ENCODE measurements at places on chromosomes 11 and 22.
A peak's percentile ranks its signal among the peaks of the same experiment; 100 is the strongest.

DNA sequence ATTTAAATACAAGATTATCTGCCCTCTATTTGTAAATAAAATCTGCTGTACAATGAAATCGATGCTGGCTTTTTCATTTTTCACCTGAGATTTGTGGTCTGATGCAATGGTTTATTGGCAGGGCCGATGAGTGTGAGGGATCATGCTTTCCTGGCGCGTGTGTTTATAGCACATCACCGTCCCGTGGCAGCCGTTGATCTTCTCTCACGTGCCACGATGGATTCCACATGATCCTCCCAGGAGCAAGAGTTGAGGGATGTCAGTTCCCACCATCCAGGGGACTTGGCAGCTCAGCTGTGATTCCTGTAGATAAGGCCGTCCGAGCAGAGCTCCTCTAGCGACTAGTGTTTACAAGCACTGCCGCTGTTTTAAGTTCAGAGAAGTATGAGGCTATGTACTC is 213.7 kb downstream of the TBC1D22A start:
- DNase-seq: no peak

- DNase-seq: no peak
Observed at GRCh38 chr11:100972046-100972445, 157.6 kb downstream of the PGR start.

DNA sequence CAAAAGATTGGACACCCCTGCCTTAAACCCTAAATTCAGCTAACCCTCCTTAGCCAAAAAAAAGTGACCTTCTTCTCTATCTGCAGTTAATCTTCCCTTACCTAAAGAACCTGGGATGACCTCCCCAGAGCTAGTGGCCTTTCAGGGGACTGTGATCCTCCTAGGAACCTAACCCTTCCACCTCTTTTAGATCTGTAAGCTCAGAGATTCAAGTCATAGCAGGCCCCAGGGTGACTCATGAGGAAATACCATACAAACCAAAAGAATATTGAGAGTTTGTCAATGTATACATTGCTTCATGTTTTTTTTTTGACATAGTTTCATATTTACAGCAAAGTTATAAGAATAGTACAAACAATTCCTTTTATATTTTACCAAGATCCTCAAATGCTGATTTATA is 38.3 kb upstream of the CXCR5 start:
- DNase-seq: no peak

- no peak for DNase-seq
Observed at GRCh38 chr22:23539135-23539838, 40.8 kb downstream of the IGLL1 start.

DNA sequence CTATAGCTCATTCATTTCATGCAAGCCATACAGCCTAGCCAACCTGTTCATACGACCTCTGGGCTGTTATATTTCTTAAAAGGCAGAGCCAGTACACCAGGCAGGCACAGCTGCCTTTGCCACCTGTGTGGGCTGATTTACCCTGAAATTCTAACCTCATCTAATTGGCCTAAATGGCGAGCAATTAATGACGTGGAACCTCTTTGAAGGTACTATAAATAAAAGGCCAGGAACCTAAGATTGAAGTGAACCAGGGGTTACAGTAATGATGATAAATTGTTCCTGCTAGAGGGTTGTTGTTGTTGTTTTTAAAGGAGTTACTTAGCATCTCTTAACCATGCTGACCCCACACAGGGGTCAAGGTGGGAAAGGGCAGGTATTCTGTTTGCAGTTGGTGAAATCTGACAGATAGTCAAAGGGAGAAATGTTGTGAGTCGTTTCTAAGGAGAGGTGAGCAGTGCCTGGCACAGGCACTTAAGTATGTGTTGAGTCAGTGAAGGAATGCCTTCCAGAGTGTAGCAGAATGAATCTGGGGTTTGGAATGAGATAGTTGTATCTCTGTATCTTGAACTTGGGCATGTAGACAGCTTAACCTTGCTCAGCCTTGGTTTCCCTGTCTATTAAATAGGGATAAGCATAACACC is 213.5 kb upstream of the NAV2 start:
- peak; percentile 40 for DNase-seq

DNA sequence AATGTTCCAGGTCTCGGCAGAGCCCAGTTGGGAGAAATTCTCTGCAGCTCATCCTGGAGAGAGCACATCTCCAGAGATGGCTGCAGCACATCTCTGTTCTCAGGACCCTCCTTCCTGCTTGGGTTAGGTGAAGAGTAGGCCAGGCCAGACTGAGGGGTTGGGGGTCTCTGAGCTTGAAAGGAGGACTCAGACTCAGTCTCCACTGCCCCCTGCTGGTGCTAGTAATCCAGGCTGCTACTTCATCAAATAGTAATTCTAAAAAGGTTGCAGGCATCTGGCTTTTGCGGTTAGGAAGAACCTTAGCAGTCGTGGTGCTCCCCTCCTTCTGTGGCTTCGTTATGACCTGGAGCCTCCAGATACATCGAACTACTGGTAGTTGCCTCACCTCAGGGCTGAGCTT is 9.7 kb downstream of the TUB start:
- no peak for DNase-seq

DNA sequence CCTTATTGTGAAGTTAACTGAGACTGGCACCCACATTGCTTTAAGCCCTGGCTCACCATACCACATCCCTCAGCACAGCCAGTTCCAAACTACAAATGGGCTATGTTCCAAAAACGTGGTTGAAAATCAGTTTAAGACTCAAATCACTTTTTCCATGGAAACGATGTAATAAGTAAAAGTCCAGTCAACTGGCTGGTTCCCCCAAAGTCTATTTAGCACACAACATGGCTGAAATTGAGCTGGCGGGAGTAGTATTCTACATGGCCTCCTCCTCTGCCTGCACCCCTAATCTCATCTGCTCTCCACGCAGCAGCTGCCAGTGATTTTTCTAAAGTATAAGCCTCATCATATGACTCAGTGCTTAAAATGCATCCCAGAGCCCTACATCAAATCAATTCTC is 40.9 kb upstream of the BIRC3 start:
- no peak for DNase-seq

Data from NCI-H1417 treated with DMSO at 0.1 percent for 48 hours (cell line).